CD4-positive, alpha-beta T cell treated with Interleukin-1 beta for 1 hour (primary cell): ENCODE measurements at places on chromosomes 7 and 10.
A peak's percentile ranks its signal among the peaks of the same experiment; 100 is the strongest.

DNA sequence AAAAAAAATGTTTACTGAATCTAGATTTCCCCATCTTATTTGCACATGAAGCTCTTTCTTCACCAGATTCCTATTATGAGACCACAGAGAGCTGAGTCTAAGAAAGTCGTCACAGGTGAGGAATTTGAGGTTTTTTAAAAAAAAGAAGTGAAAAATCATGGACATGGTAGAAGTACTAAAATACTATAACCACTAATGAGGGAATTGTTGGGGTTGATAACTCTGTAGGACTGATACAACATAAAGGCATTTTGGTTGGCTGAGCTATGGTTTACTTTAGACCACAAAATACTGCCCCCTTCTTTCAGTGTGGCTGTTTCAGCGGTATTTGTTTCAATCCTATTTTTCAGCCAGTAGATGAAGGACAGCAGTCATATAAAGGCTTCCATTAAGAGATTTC, 1111.3 kb downstream of the TYW1 start:
- DNase-seq = no peak

GRCh38 chr7:108093341-108093740, 36.8 kb downstream of the LAMB4 start:
- DNase-seq = no peak

DNA sequence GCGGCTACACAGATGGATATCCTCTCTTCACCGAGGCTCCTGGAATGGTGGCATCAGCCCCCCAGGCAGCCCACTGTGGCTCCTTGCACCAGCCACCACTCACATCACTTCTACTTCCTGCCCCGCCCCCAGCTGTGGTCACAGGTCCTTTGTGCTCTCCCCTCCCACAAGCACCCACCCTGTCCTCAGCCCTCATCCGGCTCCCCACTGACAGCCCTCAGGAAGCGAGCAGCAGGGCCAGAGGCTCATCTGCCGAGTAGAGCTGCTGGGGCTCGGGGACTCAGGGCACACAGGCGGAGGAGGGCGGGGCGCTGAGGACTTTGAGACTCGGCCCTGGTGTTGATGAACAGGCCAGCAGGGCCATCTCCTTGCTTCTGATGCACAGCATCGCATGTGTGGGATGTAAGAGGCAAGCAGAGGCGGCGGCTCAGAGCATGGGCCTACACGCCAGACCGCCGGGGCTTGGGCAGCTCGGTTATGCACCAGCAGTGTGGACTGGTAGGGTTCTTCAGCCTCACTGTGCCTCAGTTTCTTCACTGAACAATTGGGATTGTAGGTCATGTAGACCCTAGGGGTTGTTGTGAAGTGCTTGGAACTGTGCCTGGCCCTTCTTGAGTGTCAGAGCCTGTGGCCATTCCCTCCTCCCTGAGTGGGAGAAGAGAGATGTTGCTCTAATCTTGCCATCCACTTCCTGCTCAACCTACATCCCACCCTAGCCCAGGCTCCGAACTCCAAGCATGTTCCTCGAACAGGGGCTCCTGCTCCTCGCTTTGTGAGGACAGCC, at the start of gene PRF1:
TSS of gene PRF1 (minus strand) at position 77 of the 784 bp plus-strand sequence. CDS start 1,839 bp downstream, outside the sequence.
- DNase-seq = peak; percentile 83

GRCh38 chr10:126841341-126841895, 63.8 kb upstream of the DOCK1 start:
- no peak for DNase-seq

GRCh38 chr7:105643384-105643783, 62.1 kb upstream of the EFCAB10 start:
- no peak for DNase-seq

DNA sequence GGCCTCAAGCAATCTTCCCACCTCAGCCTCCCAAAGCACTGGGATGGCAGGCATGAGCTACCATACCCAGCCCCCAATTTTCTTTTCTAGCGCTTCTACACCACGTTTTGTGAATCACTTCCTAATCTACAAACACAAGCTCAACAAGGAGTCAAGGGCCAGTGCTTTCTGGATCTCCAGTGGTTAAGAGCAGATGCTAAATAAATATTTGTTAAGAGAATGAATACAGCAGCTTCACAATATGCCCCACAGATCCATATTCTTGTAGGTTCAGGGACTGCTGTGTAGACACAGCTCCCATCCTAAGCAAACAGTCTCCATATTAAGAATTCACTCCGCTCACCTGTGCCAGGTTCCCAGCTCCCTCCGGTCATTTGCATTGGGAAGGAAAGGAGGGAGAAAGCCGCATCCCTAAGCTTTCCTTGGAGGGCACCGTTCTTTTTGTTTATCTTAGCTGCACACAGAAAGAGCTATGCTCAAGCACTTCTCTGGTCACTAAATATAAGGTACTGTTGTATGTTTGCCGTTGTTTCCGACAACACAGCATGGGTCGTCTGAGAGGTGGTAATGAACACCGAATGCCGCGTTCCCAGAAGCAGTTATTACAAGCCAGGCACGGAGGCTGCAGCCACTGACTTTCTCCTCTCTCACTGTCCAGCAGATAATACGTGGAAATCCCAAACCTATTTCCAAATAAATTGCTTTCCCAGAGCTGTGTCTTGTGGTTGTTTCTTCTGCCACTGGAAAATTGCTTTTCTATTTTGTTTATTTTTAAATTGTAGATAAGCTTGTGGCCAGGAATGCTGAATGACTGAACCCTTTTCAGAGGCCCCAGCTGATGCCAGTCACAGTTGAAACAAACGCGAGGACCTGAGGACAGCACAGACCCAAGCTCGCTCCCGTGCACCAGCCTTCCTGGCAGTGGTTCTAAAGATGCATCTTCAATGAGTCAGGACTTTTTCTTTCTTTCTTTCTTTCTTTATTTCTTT, 217.1 kb downstream of the PRPF18 start:
- no peak for DNase-seq

DNA sequence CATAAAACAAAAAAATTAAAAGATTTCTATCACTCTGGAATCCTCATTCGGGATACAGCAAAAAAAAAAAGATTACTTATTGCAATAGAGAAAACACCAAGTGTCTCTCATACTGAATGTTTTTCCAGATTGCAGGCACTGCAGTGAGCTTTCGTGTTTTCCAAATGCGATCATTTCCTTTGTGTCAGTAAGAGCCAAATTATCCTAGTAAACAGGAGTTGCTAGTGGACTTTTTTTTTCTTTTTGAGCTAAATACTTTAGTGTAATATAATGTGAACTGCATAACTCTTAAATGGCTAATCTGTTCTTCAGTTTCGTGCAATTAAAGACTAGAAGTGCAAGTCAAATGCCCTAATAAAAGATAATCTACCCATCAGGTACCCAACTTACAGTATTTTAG, 44.4 kb upstream of the TOMM7 start:
- no peak for DNase-seq

DNA sequence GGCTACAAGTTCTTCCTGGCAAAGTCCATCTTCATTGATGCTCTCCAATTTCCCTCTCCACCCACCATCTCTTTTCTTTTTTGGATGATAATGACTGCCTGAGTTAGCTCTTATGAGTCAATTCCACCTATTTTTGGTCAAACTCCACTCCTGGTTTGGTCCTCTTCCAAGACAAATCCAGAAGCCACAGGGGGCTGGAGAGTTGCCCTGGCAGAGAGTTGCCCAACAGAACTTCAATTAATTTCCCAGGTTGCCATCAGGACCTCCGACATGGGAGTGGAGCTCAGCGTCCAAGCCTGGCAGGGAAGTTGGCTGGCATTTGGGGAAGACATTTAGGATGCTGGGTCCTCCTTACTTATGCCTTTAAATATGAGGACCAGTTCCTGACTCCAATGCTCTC, 29.2 kb upstream of the KCNMA1 start:
- DNase-seq = no peak

DNA sequence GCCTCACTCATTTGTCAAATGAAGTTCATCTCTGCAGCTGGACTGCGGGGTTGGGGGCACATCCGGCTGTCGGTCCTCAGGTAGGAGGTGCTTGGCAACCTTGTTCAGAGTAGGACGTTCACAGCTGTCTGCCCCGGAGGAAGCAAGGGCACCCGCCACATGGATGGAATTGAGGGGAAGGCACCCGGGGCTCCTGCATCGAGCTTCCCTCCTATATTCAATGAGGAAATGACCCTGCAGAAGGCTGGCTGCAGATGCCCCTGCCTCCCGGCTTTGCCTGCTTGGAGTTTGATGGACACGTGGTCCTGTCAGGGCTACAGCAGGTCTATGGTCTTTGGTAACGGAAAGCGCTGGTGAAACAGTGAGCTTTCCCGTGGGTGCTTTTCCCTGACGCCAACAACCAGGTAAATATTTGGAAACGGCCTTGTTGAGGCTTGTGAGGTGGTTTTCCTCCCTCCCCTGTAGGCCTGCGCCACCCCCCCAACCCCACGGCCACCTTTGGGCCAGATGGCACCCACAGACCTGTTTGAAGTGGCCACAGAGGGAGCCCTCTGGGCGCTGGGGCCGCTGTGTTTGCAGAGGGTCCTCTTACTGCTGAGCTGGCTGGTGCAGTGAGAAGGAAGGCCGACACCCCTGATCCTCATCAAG, 32.9 kb downstream of the HTRA1 start:
- no peak for DNase-seq

GRCh38 chr10:16923726-16924125, 106.5 kb upstream of the RSU1 start:
- no peak for DNase-seq

GRCh38 chr7:87599336-87599735, 1.3 kb downstream of the ABCB1 start:
- peak; percentile 45 for DNase-seq

GRCh38 chr7:116273283-116273917, 63.1 kb downstream of the TES start:
- DNase-seq = no peak

DNA sequence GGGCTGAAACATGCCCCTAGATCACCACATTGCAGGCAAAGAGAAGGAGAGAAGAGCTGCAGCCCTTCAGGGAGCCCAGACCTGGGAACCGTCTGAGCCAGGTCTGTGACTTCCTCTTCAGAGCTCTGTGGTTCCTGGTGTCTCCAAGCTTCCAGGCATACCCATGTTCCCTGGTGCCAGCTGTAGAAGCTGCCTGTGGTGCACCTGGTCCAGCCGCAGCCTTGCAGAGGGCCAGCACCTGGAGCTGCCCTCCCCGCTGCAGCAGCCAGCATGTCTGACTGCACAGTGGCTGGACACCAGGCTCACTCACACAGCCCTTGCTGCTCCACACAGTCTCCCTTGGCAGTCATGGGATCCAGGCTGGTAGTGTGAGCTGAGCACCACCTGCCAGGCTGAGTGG, 33.6 kb downstream of the C7orf25 start:
- DNase-seq = no peak

DNA sequence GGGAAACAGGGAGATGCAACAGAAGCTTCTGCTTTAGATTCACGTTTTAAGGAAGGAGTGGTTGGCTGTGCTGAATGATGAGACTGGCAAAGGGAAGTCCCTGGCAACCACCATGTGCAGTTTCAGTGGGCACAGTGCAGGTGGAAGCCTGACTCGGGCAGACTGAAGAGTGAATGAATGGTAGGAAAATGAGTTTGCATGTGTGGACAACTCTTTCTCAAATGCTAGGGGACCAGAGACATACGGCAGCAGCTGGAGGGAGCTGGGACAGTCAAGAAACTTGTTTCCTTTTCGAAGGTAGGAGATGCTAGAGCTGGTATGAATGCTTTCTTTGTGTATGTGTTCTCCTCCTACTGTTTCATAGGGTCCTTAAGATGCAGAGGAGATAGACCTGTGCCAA, 29.0 kb downstream of the PODXL start:
- no peak for DNase-seq

- no peak for DNase-seq
These were observed 25.9 kb downstream of the SMNDC1 start for GRCh38 chr10:110278562-110279406.

DNA sequence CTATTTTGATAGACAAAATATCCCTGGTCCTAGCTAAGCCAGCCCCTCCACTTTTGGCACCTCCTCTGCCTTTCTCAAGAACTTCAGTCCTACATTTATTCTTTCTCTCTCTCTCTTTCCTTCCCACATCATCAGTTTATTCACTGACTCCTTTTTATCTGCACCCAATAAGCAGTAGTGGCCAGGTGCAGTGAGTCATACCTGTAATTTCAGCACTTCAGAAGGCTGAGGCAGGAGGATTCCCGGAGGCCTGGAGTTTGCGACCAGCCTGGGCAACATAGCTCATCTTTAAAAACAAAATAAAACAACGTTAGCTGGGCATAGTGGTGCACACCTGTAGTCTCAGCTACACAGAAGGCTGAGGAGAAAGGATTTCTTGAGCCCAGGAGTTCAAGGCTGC, 19.4 kb upstream of the NRP1 start:
- DNase-seq = no peak

- no peak for DNase-seq
These were observed 354.7 kb downstream of the HPSE2 start for GRCh38 chr10:98880971-98881370.

GRCh38 chr10:62587011-62587410, 212.8 kb downstream of the ZNF365 start:
- no peak for DNase-seq

GRCh38 chr7:110375068-110375467, 715.9 kb upstream of the LRRN3 start:
- no peak for DNase-seq

- DNase-seq = no peak
These were observed 14.0 kb upstream of the RAMP3 start for GRCh38 chr7:45143616-45144015.

DNA sequence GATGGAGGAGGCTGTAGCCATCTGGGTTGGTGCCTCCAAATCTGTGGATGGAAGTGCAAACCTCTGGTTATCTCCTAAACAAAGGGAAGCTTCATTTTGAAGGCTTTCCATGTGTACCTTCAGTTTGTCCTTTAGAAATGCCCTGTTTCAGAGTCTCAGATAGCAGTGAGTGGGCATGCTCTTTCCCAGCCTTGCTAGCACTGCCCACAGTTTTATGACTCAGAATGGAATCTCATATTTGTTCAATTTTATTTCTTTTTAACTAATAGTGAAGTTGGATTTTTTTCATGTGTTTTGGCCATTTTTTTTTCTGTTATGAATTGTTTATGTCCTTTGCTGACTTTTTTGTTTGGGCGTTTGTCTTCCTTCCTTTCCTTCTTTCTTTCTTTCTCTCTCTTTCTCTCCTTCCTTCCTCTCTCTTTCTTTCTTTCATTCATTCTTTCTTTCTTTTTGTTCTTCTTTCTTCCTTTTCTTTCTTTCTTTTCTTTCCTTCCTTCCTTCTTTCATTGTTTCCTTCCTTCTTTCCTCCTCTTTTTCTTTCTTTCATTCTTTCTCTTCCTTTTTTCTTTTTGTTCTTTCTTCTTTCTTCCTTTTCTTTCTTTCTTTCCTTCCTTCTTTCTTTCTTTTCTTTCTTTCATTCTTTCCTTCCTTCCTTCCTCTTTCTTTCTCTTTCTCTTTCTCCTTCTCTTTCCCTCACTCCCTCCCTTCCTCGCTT, 25.6 kb downstream of the PRF1 start:
- DNase-seq = no peak

DNA sequence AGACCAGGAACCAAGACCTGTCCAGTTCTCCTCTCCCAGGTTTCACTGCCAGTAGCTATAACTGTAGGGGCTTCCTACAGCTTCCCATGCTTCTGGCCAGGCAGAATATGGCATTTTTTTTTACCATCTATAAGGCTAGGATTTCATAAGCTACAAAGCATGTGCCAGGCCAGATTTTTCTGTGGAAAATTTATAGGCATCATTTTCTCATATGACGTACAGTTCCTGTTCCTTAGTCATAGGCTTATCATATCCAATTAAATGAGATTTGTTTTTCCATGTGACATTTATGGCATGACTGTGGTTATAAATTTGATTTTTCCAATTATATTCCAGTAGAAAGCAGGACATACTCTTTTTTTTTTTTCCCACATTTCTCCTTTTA, 208.6 kb upstream of the NPY start:
- no peak for DNase-seq
